Activated naive CD4-positive, alpha-beta T cell (primary cell): ENCODE measurements at places on chromosomes 5 and 9.

DNA sequence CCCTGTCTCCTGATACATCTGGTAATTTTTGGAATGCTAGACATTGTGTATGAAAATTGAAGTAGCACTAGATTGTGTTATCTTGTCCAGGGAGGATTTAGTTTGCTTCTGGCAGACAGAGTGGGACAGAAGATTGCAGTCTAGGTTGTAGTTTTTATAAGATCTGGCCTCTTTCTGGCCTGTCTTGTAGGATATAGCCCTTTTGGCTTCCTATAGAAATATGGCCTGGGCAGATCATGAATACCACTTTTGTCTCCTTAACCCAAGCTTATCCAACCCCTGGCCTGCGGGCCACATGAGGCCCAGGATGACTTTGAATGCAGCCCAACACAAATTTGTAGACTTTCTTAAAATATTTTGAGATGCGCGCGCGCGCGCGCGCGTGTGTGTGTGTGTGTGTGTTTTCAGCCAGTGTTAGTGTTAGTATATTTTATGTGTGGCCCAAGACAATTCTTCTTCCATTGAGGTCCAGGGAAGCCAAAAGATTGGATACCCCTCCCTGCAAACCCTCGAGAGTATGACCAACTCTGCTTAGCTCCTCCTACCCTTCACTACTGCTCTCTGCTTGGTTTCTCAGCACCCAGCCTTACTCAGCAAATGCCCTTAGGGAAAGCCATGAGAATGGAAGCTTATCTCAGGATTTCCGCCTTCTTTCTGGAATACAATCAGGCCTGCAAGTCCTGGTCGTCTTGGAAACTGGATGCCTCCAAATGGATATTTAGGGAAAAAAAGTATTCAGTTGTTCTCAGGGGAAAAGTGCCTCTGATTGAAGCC lies 26.5 kb downstream of the ANKRD33B start:
- no peak for DNase-seq

DNA sequence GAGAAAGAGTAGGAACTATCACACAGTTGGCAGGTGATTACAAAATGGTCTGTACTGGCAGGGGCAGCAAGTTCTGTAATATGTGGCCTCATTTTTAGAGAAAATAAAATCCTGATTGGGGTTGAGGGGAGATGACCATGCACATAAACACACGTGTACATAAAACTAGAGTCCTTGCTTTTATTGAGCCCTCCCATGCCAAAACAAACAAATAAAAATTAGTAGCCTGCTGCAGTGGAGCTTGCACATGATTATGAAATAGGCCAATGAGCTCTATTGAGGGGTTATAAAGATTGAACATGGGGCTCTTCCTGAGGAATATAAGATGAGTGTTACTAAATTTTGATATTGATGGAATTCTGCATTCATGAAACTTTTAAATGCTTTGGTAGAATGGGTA lies 248.4 kb downstream of the ELAVL2 start:
- DNase-seq = no peak

GRCh38 chr9:97766092-97766491 lies 69.0 kb upstream of the XPA start:
- DNase-seq = no peak

- no peak for DNase-seq
Observed at GRCh38 chr9:114723931-114724330, 41.9 kb upstream of the TEX48 start.

DNA sequence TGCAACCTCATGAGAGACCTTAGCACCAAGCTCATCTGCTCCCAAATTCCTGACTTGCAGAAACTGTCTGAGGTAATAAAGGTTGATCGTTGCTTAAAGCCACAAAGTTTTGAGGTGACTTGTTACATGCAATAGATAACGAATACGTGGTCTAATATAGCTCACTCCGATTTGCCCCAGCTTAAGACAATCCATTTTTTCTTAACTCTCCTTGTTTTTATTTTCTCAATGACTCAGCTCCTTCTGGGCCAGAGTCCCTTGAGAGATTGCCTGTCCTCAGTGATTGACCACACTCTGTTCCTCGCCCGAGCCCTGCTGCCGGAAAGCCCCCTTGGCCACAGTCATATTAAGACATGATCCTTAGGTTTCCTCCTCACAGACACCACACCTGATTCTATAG lies 63.7 kb upstream of the FANCC start:
- DNase-seq = no peak

DNA sequence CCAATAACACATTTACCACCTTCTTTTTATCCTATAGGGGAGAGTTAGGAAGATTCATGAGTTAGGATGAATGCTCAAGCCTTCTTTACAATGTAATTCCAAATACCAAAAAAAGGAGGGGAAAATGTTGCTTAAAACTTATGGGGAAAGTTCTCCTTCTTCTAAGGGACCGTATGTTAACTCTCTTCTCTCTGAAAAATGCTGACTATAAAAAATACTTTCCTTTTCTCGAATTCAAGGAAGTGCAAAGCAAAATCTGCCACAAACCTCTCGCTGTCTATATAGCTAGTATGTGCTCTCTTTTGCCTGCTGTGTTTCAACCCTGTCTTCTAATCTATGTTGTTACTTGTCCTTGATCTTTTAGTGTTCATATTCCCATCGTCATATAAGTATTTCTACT lies 768.6 kb upstream of the C9orf72 start:
- DNase-seq = no peak

DNA sequence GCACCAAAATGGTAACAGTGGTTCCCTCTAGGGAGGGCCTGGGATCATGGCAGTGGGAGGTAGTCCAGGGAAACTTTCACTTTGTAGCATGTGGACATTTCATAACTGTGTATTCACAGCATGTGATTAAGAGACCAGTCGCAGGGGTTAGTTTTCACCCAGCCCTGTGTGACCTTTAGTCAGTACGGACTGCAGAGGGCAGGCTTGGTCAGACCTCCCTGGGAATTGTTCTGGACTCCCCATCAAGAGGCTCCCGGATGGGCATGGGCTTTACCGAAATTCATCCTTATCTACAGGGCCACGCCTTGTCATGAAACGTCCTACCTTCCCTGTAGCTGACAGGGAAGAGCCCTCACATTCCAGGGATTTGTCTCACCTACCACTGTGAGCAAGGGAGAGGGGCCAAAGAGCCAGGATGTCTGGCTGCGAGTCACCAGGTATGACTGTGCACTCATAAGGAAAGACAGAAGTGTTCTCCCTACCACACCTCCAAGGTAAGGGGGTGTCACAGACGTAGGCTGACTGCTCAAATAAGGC lies 19.9 kb downstream of the GPX3 start:
- no peak for DNase-seq

DNA sequence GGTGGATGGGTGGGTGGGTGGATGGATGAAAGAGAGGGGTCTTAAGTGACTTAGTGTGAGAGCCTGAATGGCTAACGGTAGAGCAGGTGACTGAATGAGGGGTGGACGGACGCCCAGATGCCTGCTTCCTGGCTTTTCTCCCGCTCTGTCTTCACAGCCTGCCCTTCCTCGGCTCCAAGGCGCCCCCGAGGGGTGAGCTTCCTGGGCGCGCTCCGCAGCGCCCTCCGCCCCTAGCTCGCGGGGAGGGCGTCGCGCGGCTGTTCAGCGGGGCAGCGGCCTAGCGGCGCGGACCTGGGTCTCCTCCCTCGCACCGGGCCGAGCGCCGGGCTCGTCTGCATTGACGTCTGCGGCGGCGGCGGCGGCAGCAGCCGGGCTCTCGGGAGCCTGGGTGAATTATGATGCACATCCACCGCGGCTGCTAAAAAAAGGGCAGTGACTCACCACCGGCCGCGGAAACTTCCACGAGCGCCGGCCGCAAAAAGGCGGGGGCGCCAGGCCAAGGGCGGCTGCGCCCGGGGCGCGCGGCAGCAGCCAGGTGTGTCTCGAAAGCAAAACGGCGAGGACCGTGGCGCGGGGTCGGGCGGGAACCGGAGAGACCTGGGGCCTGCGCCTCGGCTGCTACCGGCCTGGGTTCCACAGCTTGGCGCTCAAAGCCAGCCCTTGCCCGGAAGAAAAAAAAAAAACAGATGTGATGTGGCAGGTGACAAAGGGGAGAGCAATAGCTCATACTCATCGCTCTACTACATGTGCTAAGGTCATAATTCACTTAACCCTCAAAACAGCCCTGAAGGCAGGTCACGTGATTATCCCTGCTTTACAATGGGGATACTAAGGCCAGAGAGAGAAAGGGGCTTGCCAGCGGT lies 143.0 kb upstream of the ADRA1B start:
- peak; percentile 47 for DNase-seq
